Activated CD8-positive, alpha-beta T cell treated with anti-CD3 and anti-CD28 coated beads for 36 hours (primary cell): ENCODE measurements at places on chromosomes 2 and 18. TPM values are rescaled to one million over a fixed set of nuclear protein-coding genes. Genes with fewer than 3 reads are reported as not detected.

- DNase-seq, result no peak
- H3K4me1 ChIP-seq, result peaks cover 18% of the 10 kb centered on the region
- no peak overlapping the region for H3K27ac ChIP-seq
- peaks cover 4% of the 10 kb centered on the region for H3K27me3 ChIP-seq
- H3K4me3 ChIP-seq, result no peak overlapping the region
- H3K36me3 ChIP-seq, result no peaks in the 10 kb centered on the region
These were observed 305.8 kb upstream of the GULP1 start for GRCh38 chr2:187985923-187986322.

NHEJ1 gene
- total RNA-seq, result 26.3 TPM

HSBP1L1 gene
- 5.1 TPM for total RNA-seq

GRCh38 chr2:181467966-181468707 lies 11.0 kb downstream of the ITGA4 start:
- H3K27me3 ChIP-seq, result no peaks in the 10 kb centered on the region
- peak overlapping the region; percentile 74 for H3K27ac ChIP-seq
- H3K4me3 ChIP-seq, result no peak overlapping the region
- H3K4me1 ChIP-seq, result peaks cover 92% of the 10 kb centered on the region
- peaks cover 68% of the 10 kb centered on the region for H3K36me3 ChIP-seq

- H3K27me3 ChIP-seq, result peaks cover 5% of the 10 kb centered on the region
- H3K4me1 ChIP-seq, result no peaks in the 10 kb centered on the region
- H3K4me3 ChIP-seq, result no peak overlapping the region
- no peak overlapping the region for H3K27ac ChIP-seq
These were observed 53.0 kb upstream of the ROCK1 start for GRCh38 chr18:21164548-21165095.

GRCh38 chr2:17634997-17635396 lies 94.5 kb downstream of the VSNL1 start:
- H3K27me3 ChIP-seq, result no peaks in the 10 kb centered on the region
- no peaks in the 10 kb centered on the region for H3K36me3 ChIP-seq
- DNase-seq, result no peak
- no peaks in the 10 kb centered on the region for H3K4me1 ChIP-seq

GRCh38 chr2:81644189-81644588 lies 1339.6 kb upstream of the LRRTM1 start:
- H3K27me3 ChIP-seq, result no peaks in the 10 kb centered on the region
- H3K4me3 ChIP-seq, result no peak overlapping the region
- no peak for DNase-seq
- H3K36me3 ChIP-seq, result no peaks in the 10 kb centered on the region
- no peak overlapping the region for H3K27ac ChIP-seq

VSNL1 gene
- total RNA-seq, result not detected

DNA sequence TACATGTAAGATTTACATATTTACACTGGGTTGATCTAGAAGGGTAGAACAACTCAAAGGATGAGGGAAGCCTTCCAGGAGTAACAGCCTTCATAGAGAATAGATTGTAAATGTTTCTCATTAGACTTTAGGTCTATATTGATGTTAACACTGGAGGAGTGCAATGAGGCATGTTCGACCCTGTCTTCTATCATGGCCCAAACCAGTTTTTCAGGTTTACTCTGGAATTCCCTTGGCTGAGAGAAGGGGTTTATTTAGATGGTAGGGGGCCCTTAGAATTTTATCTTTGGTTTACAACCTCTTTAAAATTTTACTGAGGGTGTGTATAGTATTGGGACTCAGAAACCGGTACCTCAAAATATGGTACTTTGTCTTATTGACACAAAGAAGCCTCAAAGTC lies 634.9 kb upstream of the PIK3C3 start:
- no peaks in the 10 kb centered on the region for H3K27me3 ChIP-seq
- no peak for DNase-seq
- H3K4me3 ChIP-seq, result no peak overlapping the region
- no peak overlapping the region for H3K27ac ChIP-seq

GRCh38 chr2:9417725-9418124 lies 5.6 kb downstream of the ITGB1BP1 start:
- no peak for DNase-seq
- H3K27ac ChIP-seq, result no peak overlapping the region
- peaks cover 32% of the 10 kb centered on the region for H3K36me3 ChIP-seq
- no peaks in the 10 kb centered on the region for H3K27me3 ChIP-seq

DNA sequence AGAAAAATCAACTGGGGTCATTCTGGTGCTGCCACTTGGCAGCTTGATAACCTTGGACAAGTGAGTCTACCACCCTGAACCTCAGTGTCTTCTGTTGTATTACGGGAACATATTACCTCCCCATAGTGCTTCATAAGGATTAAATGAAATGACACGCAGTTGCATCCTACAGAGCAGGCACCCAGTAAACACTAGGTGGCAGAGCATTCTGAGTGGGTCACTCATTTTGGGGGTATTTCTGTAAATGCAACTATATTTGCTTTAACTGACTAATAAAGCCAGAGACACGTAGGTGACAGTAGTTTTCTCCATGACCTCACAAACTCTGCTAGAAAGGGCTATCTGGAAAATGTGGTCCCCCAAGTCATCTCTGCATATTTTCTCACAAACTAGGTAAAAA lies 4.7 kb downstream of the CD226 start:
- peak overlapping the region; percentile 84 for H3K4me3 ChIP-seq
- peaks cover 88% of the 10 kb centered on the region for H3K36me3 ChIP-seq
- DNase-seq, result peak; percentile 69

GRCh38 chr2:229673676-229674075 lies 40.7 kb downstream of the DNER start:
- peaks cover 34% of the 10 kb centered on the region for H3K27me3 ChIP-seq
- H3K36me3 ChIP-seq, result no peaks in the 10 kb centered on the region
- H3K27ac ChIP-seq, result no peak overlapping the region
- no peaks in the 10 kb centered on the region for H3K4me1 ChIP-seq
- DNase-seq, result no peak
- no peak overlapping the region for H3K4me3 ChIP-seq

DNA sequence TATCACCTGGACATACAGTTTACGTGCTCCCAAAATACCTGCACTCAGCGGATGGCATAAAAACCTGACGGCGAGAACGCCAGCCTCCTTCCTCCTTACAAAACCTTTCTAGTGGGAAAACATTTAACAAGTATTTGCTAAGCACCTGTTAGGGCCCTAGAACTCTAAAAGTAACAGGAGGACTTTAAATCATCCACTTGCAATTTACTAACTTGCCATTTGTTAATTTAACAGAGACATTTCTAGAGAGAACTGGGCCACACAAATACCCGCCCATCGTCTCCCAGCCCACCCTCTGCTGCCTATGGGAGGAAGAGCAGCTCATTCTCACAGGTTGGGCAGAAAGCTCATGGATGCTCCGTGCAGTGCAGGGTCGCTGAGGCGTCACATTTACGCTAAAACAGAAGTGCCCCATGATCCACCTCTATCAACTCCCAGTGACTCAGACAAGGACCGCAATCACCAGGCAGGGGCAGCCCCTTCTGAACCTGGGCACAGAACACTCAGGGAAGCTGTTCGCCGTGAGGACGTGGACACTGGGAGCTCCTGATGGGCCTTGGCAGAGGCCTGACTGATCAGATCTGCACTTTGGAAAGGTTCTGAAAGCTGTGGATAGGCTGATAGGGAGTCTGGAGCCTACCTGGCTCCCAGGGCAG lies 106.9 kb downstream of the HDAC4 start:
- H3K4me1 ChIP-seq, result peaks cover 72% of the 10 kb centered on the region
- peak; percentile 86 for DNase-seq
- peak overlapping the region; percentile 77 for H3K27ac ChIP-seq
- no peaks in the 10 kb centered on the region for H3K27me3 ChIP-seq
- H3K36me3 ChIP-seq, result no peaks in the 10 kb centered on the region
- H3K4me3 ChIP-seq, result peak overlapping the region; percentile 42

DNA sequence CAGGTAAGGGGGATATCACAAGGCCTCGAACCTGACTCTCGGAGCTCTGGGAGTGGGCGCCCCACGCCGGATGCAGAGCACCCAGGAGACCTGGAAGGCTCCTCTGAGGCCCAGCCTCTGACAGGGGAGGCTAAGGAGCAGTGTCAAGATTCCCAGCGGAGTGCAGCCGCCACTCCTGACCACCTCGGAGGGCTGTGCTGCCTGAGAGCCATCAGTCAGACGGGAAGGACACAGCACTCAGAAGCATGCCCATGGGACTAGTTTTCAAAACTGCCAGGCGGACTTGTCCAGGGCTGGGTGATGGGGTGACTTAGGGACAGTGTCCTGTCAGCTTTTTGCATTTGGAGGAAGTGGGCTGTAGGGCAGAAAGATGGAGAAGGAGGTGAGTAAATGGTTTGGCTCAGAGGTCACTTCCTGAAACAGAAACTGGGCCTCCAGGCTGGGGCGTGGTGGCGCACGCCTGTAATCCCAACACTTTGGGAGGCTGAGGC lies 34.6 kb upstream of the B3GNT7 start:
- no peak overlapping the region for H3K27ac ChIP-seq
- H3K36me3 ChIP-seq, result no peaks in the 10 kb centered on the region
- no peaks in the 10 kb centered on the region for H3K27me3 ChIP-seq
- DNase-seq, result no peak
- no peak overlapping the region for H3K4me3 ChIP-seq

- H3K27ac ChIP-seq, result no peak overlapping the region
- peaks cover 16% of the 10 kb centered on the region for H3K4me1 ChIP-seq
- peak overlapping the region; percentile 75 for H3K4me3 ChIP-seq
- no peaks in the 10 kb centered on the region for H3K36me3 ChIP-seq
These were observed 1.3 kb downstream of the SPTBN1 start for GRCh38 chr2:54457323-54458023.

GRB14 gene
- total RNA-seq, result not detected

GRCh38 chr2:168371273-168372019 lies 84.6 kb upstream of the CERS6 start:
- H3K36me3 ChIP-seq, result no peaks in the 10 kb centered on the region
- no peak overlapping the region for H3K27ac ChIP-seq
- no peak overlapping the region for H3K4me3 ChIP-seq
- peaks cover 7% of the 10 kb centered on the region for H3K4me1 ChIP-seq

DNA sequence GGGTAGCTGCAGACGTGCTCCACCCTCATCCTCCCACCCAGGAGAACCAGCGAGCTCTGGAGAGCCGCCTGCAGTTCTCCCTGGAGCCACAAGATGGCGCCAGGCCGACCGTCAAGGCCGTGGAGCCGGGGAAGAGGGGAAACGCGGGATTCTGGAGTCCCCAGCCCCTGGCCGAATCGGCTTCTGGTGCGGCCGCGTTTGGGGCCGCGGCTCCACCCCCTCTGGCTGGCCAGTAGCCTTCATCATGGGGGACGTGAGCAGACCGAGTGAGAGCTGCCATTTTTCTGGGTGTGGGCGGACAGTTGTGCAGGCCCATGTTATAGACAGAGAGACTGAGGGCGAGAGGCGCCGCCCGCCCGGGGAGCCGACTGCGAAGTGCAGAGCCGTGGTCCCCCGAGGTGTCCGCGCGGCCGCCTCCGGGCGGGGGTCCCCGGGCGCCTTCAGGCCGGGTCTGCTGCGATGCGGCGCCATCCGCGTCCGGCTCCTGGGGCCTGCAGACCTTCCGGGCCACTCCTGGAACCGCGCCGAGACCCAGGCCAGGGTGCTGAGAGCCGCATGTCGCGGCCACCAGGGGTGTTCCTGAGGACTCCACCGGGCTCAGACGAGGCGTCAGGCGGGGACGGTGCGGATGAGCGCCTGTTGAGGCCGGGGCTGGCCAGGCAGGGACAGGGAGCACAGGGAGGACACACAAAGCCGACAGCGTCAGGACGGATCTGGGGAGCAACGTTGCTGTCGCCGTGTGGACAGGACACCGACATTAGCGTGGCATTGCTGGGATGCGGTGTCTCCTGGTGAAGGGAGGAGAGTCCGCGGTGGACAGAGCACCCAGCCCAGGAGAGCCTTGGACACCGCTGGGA lies 418.2 kb upstream of the HS6ST1 start:
- H3K27me3 ChIP-seq, result peaks cover 18% of the 10 kb centered on the region
- DNase-seq, result peak; percentile 76
- H3K4me1 ChIP-seq, result peaks cover 15% of the 10 kb centered on the region
- no peak overlapping the region for H3K27ac ChIP-seq
- H3K36me3 ChIP-seq, result no peaks in the 10 kb centered on the region
- H3K4me3 ChIP-seq, result peak overlapping the region; percentile 46

CDK5R2 gene
- total RNA-seq, result not detected

- no peaks in the 10 kb centered on the region for H3K4me1 ChIP-seq
- no peak for DNase-seq
These were observed 121.0 kb downstream of the SMAD2 start for GRCh38 chr18:47809420-47809819.

RNASEH1 gene
- total RNA-seq, result 23.4 TPM

- no peak overlapping the region for H3K27ac ChIP-seq
- H3K4me1 ChIP-seq, result no peaks in the 10 kb centered on the region
- no peaks in the 10 kb centered on the region for H3K27me3 ChIP-seq
- no peak for DNase-seq
- no peak overlapping the region for H3K4me3 ChIP-seq
These were observed 121.5 kb upstream of the CREB1 start for GRCh38 chr2:207408086-207408794.

- no peaks in the 10 kb centered on the region for H3K36me3 ChIP-seq
- H3K4me3 ChIP-seq, result no peak overlapping the region
- H3K27ac ChIP-seq, result no peak overlapping the region
These were observed 10.5 kb downstream of the ACVR2A start for GRCh38 chr2:147855316-147855715.

GRCh38 chr18:73331212-73331772 lies 463.5 kb upstream of the NETO1 start:
- DNase-seq, result no peak
- H3K27me3 ChIP-seq, result no peaks in the 10 kb centered on the region
- no peak overlapping the region for H3K27ac ChIP-seq

TUBA4B gene
- total RNA-seq, result not detected

LYPD6B gene
- not detected for total RNA-seq

WDSUB1 gene
- 8.6 TPM for total RNA-seq

DNA sequence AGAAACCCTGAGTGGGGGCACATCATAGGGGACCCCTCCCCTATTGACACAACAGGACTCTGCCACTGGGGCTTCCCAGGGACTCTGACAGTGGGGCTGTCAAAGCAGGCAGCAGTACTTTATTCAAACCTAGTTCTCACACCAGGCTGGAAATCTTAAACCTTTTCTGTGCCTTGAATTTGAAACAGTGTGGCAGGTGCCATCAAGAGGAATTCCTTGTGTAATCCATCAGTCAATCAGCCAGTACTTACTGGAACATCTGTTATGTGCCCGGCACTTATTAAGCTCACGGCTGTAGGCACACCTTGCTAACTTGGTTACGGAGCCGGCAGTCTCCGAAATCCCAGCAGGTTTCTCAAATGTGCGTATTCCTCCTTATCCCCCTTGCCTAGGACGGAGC lies 12.0 kb downstream of the GLI2 start:
- no peak for DNase-seq
- no peak overlapping the region for H3K27ac ChIP-seq
- no peaks in the 10 kb centered on the region for H3K36me3 ChIP-seq
- H3K4me1 ChIP-seq, result no peaks in the 10 kb centered on the region

ANKRD30BL gene
- not detected for total RNA-seq

- no peak overlapping the region for H3K4me3 ChIP-seq
- no peak overlapping the region for H3K27ac ChIP-seq
- H3K27me3 ChIP-seq, result no peaks in the 10 kb centered on the region
- no peak for DNase-seq
These were observed 177.6 kb upstream of the SLC39A10 start for GRCh38 chr2:195479407-195479806.

- no peak for DNase-seq
- no peaks in the 10 kb centered on the region for H3K4me1 ChIP-seq
- peaks cover 4% of the 10 kb centered on the region for H3K27me3 ChIP-seq
- no peak overlapping the region for H3K4me3 ChIP-seq
These were observed 460.7 kb downstream of the MTX2 start for GRCh38 chr2:176729706-176730569.
